AG04450 (cell line): ENCODE measurements at places on chromosomes 7 and 10.

GRCh38 chr7:137931823-137932222 is 70.1 kb downstream of the CREB3L2 start:
- DNase-seq, result no peak

DNA sequence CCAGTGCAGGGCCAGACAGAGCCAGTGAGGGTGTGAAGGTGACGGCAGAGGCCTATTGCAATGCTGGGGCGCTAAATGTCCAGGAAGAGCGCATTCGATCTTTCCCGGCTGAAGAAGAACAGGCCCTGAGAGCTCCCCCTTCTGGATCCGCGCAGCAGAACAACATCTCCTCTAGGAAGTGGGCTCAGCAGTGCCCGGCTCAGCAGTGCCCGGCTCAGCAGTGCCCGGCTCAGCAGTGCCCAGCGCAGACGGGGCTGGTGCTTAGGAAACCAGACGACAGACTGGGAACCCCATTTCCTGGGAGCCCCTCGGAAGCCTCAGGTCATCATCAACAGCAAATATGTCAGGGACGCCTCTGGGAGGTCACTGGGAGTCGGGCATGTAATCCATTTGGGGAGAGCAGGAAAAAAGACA is 4.7 kb upstream of the NOS3 start:
- no peak for DNase-seq

DNA sequence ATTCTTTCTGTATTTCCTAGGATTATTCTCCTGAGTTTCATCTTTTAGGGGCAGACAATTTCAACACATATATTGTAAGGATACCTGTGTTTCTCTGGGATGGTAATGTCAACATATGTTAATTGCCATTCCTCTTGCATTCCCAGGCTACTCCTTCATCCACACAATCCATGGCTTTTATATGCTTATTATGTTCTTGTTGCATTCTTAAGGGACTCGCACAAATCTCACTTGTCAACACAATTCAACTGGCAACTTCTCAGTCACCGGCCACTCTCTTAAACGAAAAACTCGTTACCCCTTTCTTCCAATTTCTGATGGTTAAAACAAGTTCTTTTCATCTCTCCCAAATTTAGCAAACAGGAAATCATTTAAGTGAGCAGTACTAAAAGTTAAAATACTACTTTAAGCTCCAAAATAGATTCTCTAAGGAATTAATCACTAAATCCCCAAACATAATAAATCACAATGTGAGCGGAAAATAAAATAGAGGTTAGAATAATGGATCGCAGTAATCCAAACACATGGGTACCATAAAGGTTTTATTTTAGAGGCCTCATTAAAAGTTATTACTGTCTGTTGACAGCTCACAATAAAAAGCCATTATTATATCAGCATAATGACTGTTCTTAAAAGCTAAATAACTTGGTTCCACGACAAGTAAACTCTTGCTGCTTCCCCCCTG is 223.2 kb downstream of the ELMO1 start:
- no peak for DNase-seq

- DNase-seq, result no peak
Measured at GRCh38 chr7:2929321-2930201, 85.5 kb upstream of the GNA12 start.

DNA sequence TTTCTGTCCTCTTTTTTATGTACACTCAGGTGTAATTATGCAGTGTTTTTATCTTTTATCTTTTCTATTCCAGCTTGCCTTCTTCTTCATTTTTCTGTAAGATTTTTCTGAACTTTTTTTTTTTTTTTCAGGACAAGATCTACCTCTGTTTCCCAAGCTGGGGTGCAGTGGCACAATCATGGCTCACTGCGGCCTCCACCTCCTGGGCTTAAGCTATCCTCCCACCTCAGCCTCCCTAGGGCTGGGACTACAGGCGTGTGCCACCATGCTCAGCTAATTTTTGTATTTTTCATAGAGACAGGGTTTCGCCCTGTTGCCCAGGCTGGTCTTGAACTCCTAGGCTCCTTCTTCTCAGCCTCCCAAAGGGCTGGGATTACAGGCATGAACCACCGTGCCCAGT is 6.3 kb upstream of the CALD1 start:
- no peak for DNase-seq

DNA sequence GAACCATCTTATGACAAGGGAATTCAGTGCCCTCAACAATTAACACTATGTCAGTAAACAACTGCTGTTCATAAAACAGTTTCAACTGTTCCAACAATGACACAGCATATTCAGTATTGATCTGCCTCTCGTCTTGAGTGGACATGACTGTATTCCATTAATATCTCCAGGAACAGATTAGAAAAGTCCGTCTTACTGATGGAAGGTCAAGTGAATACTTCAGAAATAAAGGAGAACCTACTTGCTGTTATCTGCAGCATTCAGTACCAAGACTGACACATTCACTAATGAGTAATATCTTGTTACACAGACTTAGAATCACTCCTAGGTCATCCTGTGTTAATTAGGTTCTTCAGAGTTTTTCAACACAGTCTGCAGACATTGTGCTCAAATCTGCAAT is 12.1 kb downstream of the KBTBD2 start:
- DNase-seq, result no peak

DNA sequence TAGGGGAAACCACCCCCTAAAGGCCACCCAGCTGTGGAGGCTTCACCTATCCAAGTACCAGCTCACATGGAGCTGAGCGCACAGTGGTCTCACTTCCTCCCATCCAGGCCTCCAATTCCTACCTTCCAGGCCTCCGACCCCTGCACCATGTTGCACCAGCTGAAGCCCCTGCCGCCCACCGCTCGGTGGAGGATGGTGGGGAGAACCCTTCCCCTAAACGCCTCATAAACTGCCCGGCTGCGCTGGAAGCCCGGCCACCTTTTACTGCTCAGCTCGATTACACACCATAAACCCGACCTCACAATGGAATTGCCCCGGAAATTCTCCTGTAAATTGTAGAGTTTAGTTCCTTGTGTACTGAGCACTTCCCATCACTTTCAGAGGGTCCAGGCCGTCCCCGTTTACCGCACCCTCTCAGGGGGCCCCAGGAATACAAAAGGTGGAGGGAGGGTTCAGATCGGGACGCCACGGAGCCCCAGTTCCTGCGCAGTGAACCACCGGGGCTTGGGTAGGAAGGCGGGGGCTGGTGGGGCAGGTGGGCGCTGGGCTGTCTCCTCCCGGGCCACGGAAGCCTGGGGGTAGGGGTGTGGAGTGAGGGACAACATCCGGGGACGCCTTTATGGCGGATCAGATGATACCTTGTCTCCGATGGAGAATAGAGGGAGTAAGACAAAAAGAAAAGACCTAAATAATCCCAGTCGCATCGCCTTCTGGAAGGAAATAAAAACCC is 1.4 kb upstream of the HOXA7 start:
- no peak for DNase-seq

- no peak for DNase-seq
Measured at GRCh38 chr7:112646783-112647182, 143.4 kb downstream of the TMEM168 start.

DNA sequence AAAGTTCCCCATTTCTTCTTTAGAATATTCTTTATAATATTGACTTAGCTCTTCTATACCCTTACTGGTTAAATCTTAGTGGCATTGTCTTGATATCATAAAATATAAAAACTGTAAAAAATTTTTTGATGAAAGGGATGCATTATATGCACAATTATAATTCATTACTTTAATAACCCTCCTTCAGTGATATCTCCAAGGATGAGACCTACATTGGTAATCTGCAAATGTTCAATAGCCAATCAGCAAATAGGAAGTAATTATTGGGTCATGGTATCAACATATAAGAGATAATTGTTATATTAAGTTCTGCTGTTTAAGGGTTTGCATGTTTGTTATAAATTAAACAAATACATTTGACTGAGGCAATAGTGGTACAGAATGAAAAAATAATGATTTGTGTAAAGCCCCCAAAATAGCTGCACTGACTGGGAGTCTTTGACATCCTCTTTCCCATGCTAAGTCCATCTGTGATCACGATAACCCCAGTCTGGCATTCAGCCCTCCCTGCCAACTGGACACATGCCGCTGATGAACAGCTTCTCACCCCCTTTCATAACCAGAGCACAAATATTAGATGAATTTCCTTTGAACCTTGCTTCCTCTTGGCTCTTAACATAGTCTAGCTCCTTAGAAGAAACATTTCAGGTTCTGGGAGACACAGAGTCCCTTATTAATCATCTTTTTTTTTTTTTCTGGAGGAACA is 169.5 kb downstream of the CPED1 start:
- DNase-seq, result no peak

GRCh38 chr7:107505997-107506673 is 36.3 kb downstream of the GPR22 start:
- no peak for DNase-seq

DNA sequence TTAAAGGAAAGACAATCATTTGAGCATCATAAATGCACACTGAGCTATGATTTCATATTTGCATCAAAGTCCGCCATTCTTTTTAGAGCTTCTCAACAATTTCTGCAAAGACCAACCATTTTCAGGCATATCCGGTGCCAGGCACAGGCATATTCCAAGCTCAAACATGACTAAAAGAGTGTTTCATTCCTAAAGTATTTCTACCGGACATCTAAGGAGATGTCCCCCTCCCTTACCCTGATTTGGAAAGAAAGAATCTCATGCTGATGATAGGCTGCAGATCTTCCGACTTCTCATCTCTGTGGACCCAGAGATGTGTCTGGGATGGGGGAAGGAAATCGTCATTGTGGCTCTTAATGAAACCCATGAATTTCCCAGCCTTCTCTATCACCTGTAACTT is 600.5 kb upstream of the MGMT start:
- DNase-seq, result no peak

DNA sequence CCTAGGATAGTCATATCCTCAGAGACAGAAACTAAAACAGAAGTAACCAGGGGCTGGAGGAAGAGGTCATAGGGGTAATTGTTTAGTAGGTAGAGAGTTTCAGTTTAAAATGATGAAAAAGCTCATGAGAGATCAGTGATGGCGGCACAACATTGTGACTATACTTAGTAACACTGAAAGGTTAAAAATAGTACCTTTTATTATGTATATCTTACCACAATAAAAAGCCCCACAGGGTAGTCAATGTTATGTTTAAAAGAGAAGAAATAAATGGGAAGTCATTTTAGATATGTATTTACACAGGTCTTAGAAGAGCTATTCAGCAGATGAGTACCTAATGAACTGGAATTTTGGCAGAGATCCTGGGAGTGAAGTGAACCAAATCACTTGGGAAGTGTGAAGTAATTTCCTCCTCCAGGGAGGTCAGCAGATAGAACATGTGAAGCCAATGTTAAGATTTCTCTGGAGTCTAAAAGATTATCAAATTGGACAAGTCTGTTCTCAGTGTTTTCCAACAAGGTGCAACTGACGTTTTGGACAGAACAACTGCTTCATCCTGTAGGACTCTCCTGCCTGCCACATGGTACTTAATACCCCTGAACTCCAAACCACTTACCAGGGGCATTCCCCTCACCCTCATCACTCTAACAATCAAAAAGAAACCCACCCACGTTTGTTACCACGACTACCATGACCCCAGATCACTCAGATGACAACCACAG is 6.4 kb downstream of the CDCA7L start:
- DNase-seq, result no peak

DNA sequence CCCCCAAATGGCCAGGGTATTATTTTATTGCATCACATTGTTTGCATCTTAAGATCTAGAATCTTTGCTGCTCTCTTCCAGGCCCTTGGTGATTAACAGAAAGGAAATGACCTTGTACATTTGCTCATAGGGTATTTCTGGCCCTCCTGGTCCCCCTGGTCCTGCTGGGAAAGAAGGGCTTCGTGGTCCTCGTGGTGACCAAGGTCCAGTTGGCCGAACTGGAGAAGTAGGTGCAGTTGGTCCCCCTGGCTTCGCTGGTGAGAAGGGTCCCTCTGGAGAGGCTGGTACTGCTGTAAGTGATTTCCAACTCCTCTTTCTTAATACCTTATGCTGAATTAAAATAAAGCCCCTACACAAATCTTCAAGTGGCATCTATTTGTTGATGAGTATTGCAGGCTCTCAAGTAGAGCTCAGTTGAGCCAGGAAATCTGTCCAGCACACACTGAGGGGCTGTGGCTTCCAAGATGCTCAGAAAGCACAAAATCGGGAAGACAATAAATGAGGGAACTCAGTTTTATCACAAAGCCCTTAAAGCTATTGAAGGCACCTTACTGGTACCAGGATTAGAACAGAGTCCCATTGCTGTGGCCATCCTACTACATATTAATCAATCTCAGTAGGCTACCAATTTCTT is 28.2 kb downstream of the COL1A2 start:
- DNase-seq, result no peak

DNA sequence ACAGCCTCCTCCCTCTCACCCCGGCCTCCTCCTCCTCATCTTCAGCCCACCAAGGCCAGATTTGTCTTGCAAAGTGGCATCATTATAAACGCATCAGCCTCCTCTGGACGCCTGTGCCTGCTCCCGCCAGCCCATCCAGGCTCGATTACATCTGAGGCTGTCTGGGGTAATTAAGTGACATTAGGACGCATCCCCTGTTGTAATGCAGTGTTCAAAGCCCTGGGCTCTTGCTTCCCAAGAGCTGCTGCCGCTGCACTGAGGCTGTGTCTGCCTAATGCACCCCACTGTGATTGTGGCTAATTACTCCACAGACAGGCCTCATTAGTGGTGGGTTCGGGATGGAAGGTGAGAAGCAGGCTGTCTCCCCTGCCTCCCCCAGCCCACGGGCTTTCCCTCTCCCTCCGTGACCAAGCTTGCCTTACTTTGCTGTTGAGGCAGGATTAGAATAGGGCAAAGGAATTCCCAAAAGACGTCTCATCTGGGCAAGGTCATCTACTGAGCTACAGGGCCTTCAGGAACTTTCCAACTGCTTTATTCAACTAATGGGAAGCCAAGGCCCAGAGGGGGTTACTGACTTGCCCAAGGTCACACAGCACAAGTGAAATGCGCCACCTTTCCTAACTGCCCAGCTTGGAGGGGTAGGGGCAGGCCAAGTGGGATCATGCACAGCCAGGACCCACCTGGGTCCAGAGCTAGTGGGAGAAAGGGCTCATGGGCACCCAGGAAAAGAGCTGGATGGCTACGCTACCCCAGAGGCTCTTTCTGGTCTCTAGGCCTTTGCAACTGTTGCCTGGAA is 66.2 kb upstream of the PCBD1 start:
- DNase-seq, result no peak

DNA sequence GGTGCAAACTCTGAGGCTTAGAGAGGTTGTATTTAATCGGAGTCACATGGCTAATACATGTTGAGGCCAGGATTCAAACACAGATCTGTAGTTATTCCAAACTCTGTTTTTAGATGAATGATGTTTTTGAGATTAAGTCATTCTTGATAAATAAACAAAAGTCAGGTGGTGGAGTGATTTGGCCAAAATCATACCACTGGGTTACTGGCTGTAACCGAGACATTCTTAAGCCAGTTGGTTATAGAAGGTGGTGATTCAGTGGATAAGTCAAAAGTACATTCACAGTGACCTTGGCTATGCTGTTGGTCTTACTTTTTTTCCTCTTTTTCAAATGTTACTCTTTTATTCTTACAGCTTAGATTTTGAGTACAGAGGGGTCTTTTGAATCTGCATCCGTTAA is 361.4 kb downstream of the KIF20B start:
- no peak for DNase-seq

DNA sequence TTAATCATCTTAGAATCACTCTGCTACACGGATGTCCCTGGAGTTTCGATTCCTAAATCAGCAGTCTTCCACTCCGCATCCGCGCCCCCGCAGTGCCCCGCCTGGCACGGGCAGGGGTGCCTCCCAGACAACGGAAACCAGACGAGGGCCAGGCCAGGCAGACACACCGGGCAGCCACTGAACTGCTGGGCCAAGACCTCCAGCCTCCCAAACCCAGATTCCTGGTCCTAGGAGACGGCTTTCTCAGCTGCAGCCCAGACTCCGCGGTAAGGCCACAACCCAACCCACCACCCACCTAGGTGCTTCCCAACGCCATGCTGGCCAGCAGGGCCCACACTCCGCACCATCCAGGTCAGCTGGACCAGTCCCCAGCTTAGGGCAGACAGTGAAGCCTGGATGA is 33.2 kb downstream of the MAD1L1 start:
- DNase-seq, result no peak
